ENCODE measurements at places on chromosomes 12 and 14.

- DNase-seq, result no peak
Observed at GRCh38 chr12:69345742-69346141, 2.4 kb upstream of the LYZ start.

GRCh38 chr14:25048170-25049016 is 1.6 kb downstream of the STXBP6 start:
- peak; percentile 62 for DNase-seq

GRCh38 chr12:5328669-5329517 is 103.0 kb upstream of the NTF3 start:
- DNase-seq, result peak; percentile 63

- no peak for DNase-seq
Observed at GRCh38 chr14:93056840-93057585, 58.7 kb downstream of the ITPK1 start.

GRCh38 chr14:69838881-69839416 is 40.3 kb upstream of the SMOC1 start:
- no peak for DNase-seq

DNA sequence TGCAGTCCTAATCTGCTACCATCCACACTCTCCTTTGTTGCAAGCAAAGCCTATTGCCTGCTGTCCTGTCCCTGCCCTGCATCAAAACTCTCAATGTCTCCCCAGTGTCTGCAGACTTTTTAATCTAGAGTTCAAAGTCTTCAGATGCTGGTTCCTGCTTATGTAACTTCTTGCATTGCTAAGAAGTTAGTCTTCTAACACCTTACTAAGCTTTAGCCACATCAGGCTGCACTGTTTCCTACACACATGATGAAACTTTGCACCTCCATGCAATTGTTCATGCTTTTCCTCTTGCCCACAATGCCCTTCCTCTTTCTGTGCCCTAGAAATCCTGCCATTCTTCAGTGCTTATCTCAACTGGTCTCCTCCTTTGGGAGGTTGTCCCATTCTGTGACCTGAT is 16.2 kb upstream of the DICER1 start:
- DNase-seq, result no peak

DNA sequence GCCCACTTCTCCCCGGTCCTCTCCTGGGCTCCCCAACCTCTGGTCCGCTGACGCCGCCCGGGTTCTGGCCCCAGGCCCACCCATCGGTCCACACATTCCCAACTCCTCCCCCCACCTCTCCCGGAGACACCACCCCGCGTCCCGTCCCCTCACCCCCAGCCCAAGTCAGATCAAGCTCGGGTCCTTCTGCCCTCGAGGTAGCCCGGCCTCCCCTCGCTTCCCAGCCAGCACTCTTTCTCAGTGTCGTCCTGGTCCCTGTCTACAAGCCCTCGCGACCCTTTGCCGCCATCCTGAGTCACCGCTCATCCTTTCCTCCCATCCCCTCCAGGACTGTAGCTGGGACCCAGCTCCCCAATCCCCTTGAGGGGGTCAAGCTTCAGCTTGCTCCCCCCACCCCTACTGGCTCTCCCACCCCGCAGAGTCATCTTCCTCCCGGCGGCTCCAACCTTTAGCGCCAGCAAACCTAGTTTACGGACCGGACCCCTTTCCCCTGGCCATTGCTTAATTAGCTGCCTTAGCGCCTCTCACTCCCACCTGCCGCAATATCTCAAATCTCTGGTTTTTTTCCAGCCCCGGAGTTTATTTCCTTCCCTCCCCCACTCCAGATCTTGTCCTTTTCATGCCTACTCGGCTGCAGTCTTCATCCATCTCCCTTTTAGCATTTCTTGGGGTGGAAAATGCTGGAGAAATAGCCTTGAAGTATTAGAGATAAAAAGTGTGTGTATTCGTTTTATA is 1.1 kb downstream of the PPP4R4 start:
- DNase-seq, result no peak

GRCh38 chr12:124956571-124956970 is 32.4 kb downstream of the DHX37 start:
- DNase-seq, result no peak

- no peak for DNase-seq
Observed at GRCh38 chr12:46150735-46151134, 118.1 kb downstream of the SLC38A1 start.

DNA sequence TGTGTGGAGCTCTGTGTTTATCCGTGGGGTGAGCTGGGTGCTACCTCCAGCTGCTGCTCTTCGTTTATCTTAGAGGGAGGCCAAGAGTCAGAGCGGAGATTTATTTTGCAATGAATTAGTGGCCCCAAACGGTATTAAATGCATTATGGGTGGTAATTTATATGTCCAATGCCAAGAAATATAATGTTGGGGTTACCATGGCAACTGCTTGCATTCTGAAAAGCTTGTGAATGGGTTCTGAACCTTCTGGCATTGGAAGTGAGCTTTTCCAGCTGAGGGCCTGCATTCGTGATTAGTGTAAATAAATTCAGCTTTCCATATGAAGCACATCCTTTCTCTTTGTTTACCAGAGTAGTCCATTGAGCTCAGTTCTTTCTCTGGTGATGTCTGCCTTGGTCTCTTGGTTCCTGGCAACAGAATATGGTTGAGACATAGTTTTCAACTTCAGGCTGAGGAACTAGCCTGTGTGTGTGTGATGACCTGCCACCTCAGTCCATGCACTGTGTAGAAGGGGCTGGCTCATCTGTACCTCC is 51.8 kb downstream of the TRAF3 start:
- DNase-seq, result no peak

GRCh38 chr12:95978351-95978750 is 17.8 kb downstream of the HAL start:
- no peak for DNase-seq

DNA sequence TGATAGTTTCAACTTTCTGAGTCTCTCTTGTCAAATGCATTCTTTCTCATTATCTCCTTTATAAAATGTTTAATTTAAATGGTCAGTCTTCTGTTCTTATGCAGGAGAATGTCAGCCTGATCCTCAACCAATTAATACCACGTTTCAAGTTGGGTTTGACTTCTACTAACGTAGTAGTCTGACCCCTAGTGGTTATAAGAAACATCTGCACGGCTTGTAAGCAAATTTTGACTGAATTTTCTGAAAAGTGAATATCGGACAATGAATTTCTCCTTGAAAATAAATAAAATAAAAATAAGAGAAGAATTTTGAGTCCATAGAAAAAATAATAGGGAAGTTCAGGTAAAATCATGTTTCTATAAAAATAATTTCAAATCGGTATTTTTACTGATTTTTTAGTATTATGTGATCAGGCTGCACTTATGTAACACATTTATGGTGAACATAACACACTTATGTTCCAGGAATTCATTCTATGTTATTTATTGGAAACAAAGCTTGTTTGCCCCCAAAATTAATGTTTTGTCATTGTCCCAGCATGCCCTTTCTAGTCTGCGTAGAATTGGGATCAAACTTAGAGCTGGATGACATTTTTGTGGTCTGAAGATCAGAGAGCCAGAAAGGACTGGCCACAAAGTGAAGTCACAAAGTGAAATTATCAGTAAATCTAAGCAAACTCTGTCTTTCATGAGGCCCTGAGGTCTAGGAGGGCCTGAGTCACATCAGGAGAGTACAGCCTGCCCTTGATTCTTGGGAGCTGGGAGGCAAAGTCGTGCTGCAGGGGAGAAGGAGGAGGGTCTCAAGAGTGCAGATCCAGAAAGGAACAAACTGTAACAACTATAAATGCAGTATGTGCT is 101.2 kb upstream of the STXBP6 start:
- no peak for DNase-seq

DNA sequence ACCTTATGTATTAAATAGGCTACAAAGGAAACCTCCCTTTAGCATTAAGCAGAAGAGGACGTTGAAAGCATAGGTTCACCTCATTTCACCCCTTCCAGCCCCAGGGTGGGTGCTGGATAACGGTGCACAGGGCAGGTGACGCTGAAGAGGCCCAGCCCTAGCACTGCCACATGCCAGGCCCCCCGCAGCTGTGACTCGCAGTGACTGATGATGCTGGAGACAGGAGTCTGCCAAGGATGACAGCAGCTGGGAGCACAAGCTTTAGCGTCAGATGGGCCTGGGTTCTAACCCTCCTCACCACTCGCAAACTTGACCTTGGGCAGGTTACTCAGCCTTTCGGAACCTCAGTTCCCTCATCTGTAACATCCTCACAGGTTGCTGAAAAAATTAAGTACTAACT is 76.7 kb downstream of the TBK1 start:
- DNase-seq, result no peak

DNA sequence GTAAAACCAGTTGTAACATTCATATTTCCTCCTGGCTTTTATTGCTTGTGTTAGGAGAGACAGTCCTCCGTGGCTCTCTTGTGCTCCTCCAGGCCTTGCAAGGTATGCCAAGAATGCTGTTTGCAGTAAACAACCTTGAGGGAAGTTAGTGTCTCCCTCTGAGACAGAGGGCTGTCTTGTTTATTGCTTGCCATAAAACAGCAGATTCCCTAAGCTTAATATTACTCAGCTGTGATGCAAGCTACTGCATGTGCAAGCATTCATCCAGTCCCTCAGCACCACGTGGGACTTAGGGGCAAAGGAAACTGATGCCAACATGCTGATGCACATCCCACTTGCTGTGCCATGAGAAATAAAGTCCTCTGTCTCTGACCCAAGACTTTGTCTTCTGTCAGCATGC is 6.6 kb downstream of the POMT2 start:
- peak; percentile 55 for DNase-seq

DNA sequence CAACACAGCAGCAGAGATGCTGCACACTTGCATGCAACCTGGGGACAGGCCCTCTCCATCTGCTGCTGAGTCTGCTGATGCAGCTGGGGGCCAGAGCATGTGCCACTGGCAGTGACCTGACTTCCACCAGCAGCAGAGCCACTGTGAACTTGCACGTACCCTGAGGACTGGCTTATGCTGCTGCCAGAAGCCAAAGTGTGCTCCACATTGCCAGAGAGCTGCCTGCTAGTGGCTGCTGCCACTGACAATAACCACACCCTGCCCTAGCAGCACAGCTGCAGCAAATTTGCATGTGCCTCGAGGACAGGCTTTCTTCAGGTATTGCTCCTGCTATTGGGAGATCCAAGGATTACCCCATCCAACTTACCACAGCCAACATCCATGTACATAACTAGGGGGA is 4.5 kb upstream of the PRR4 start:
- DNase-seq, result no peak

DNA sequence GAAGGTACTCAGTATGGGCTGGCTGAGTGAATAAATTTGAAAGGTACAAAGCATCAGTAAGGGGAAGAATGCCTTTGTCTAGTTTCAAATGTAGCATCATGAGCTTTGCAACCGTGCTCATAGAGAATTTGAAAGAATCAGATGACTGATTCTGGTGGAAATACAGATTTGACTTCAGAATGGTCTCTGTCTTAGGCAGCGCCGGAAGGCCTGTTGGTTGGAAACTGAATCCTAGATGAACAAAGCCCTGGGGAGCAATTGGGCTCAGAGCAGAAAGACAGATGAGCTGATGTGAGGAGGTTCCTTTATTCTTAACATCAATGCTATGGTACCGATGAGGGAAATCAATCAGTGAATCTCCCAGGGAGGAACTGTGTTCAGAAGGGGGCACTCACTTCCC is 137.3 kb downstream of the SNAPC1 start:
- no peak for DNase-seq

GRCh38 chr12:1289371-1290155 is 298.5 kb downstream of the ERC1 start:
- DNase-seq, result no peak

DNA sequence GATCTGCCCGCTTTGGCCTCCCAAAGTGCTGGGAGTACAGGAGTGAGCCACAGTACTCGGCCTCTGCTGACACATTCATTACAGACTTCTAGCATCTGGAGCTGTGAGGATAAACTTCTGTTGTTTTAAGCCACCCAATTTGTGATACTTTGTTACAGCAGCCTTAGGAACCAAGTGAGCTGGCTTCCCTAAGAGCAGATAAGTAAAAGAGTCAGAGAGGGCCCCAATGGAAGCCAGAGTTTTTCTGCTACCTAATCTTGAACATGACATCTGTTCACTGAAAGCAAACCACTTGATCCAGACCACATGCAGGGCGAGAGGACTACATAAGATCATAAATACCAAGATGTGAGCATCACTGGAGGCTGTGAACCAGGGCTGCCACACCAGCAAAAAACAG is 3.7 kb upstream of the MAPKAPK5 start:
- DNase-seq, result no peak

DNA sequence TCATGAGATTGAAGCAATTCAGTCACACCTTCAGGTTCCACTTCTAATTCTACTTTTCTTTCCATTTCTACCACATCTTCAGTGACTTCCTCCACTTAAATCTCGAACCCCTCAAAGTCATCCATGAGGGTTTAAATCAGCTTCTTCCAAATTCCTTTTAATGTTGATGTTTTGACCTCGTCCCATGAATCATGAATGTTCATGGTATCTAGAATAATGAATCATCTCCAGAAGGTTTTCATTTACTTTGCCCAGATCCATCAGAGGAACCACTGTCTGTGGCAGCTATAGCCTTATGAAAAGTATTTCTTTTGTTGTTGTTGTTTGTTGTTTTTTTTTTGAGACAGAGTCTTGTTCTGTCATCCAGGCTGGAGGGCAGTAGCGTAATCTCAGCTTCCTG is 7.6 kb downstream of the RXYLT1 start:
- DNase-seq, result no peak

GRCh38 chr12:81541121-81541520 is 218.0 kb downstream of the PPFIA2 start:
- DNase-seq, result no peak

DNA sequence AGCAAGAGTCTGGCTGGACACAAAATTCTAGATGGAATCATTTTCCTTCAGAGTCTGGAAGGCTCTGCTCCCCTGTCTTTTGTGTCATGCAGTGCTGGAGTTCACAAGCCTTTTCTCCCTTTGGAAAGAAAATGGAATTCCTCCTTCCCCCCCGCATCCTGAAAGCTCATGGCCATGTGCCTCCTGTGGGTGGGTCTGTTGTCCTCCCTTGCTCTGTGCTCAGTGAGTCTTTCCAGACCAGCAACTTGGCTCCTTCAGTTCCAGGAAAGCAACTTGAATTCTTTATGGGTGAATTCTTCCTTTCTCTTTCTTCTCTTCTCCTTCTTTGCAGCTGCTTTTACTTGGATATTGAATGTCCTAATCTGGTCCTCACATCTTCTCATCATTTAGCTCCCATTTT is 70.2 kb downstream of the TUNAR start:
- no peak for DNase-seq

- DNase-seq, result no peak
Observed at GRCh38 chr12:11813438-11813813, 164.0 kb downstream of the ETV6 start.

DNA sequence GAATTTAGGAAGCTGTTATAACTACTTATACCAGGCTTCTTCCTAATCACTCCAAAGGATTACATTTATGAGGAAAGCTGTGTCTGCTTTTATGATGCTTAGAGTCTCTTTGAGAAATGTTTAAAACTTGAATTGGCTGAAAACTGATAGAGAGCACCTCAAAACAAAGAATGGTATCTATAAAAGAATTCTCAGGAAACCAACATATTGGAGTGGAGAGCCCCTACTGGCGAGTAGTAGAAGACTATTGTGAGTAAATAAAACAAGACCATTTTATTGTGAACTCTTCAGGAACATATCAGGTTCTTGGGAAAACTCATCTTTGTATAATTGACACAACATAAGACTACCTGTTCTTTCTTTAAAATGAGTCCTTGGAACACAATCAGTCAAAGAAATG is 578.6 kb downstream of the RERGL start:
- DNase-seq, result no peak
